ENCODE measurements at places on chromosomes 3 and 15. TPM values are rescaled to one million over a fixed set of nuclear protein-coding genes. Genes with fewer than 3 reads are reported as not detected.

The GREM1 gene
- 0.07 TPM for total RNA-seq

The SYNPR gene
- not detected for total RNA-seq

The COLQ gene
- 0.25 TPM for total RNA-seq

The CLSTN2 gene
- total RNA-seq = 0.07 TPM

The GATM gene
- total RNA-seq = 0.46 TPM

The C2CD4B gene
- 9.2 TPM for total RNA-seq

The KNG1 gene
- not detected for total RNA-seq

The ZBTB20 gene
- 8.8 TPM for total RNA-seq

The NOX5 gene
- total RNA-seq = under 0.01 TPM

The IL20RB gene
- 0.42 TPM for total RNA-seq

The CORO2B gene
- 3.4 TPM for total RNA-seq

The SHC4 gene
- total RNA-seq = 0.18 TPM

The TPRG1 gene
- total RNA-seq = 0.13 TPM

DNA sequence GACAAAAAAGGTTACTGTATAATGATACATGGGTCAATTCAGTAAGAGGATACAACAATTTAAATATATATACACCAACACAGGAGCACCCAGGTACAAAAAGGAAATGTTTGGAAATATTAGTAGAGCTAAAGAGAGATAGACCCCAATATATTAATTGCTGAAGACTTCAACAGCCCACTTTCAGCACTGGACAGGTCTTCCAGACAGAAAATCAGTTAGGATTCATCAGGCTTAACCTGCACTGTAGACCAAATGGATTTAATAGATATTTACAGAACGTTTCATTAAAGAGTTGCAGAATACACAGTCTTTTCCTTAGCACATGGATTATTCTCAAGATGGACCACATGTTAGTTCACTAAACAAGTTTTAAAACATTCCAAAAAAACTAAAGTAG is 845.9 kb upstream of the GBE1 start:
- DNase-seq = no peak

GRCh38 chr3:130462089-130462488 is 54.9 kb upstream of the COL6A6 start:
- no peak for DNase-seq

DNA sequence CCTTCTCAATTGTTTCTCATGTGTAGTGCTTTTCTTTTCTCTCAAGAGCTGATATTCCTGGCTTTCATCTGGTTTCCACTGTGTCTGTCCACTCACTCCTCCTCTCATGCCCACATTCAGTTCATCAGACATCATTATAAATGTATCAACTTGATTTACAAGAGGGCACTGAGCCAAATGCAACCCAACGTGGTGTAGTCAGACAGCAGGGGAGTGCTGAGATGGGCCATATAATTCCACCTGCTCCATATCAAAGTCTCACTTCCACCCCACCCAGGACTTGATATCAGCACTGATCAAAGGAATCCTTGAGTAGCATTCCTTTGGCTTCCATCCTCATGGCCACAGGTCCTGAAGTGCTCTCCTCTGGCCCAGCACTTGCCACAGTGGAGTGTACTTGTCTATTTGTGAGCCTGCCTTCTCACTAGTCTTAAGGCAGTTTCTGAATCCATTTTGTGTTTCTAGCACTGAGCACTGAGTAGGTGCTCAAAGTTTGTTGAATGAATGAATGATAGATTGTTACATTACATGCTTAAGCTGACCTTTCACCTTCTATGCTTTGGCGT is 252.8 kb downstream of the CLSTN2 start:
- no peak for DNase-seq

DNA sequence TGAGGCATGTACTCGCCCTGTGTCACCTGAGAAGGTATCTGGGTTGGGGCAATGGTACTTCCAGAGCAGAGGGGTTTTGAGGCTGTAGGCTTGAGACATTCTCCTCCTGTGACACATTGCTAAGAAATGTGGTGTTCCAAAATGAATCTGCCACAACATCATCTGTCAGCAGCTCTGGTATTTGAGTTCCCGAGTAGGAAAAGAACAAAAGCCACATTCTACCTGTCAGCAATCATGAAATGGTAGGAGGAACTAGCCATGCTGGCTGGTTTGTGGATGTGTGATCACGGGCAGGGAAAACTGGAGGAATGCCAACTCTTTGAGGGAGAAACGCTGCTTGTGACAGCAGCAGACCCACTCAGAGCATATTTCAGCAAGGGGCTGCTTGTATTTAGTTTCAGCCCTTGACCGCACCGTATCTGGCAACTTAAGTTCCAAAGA is 579.4 kb upstream of the TBL1XR1 start:
- DNase-seq = no peak

GRCh38 chr3:114216186-114216970 is 21.0 kb downstream of the ZNF80 start:
- DNase-seq = no peak

- no peak for DNase-seq
These were observed 107.9 kb upstream of the ARL6 start for GRCh38 chr3:97656638-97657037.

- DNase-seq = no peak
These were observed 74.7 kb upstream of the ATP10A start for GRCh38 chr15:25937796-25938195.

GRCh38 chr3:185205865-185206264 is 48.0 kb downstream of the EHHADH start:
- no peak for DNase-seq

DNA sequence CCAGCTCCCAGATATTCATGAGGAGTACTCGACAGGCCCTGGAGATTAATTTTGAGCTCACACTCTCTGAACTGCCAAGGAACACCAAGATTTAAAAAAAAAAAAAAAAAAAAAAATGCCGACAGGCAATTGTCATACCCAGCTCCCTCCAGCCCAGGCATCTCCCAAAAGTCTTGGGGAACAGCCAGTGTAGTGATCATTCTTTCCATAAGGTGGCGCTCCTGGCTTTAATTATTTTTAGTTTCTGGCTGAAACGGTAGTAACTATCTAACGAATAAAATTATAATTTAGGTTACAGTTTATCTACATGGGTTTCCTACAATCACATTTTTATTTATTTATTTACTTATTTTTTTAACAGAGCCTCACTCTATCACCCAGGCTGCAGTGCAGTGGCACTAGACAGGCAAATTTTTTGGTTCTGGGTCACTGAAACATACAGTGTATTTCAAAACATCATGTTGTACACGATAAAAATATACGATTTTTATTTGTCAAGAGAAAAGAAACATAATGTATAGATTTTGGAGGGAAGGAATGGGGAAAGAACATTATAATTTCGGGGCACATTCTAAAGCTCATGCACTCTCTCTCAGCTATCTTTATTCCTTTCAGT is 157.3 kb downstream of the ADAMTS9 start:
- no peak for DNase-seq

DNA sequence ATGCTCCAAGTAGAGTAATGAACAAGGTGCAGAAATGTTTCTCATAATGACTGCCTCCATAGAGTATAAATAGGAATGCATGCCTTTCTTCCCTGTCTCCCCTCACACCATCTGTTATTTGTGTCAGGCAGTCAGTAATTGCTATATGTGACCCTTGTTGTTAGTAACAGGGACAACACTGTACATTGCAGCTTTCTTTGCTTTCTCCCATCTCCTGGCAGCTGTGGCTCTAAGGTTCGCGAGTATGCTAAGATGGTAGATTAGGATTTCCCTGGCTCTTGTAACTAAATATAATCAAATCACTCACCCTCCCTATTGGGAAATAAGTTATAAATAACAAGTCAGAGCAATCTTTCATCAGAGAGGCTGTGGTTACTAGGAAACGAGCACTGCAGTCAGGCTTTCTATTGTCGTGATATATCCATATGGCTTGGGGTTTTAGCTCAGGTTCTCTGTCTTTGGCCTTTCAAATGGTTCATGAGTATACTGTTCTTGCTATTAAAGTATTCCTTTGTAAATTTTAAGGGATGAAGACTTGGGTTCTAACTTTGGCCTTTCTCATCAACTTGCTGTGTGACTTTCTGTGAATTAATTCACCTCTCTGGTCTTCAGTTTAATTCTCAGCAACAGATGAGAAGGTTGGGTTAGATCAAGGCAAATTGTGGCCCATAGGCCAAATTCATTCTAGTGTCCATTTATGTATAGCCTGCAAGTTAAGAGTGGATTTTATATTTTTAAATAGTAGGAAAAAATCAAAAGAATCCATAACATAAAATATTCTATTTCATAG is 8.1 kb upstream of the MINDY4B start:
- no peak for DNase-seq

GRCh38 chr3:171415070-171415469 is 45.1 kb downstream of the TNIK start:
- DNase-seq = no peak

GRCh38 chr15:98647026-98647773 is 1.1 kb upstream of the IGF1R start:
- no peak for DNase-seq

GRCh38 chr3:6508410-6508759 is 352.5 kb upstream of the GRM7 start:
- no peak for DNase-seq

DNA sequence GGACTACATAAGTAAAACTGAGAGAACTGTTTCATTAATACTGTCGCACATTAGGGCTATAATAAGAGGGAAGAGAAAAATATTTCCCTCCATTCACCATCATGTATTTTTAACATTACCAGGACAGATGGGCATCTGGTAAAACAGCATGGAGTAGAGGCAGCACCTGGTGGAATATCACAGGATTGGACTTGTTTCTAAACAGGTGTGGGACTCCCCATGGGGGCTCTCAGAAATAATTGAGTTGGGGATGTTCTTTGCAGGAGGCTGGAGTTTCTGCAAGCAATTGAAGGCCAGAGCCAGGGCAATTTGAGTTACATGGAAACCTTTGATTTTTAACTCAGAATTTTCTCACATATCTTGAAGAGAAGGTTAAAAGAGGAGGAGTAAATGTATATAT is 8.4 kb upstream of the MINDY2 start:
- DNase-seq = no peak

- DNase-seq = peak; percentile 60
These were observed 243.5 kb downstream of the NFKBIZ start for GRCh38 chr3:102092617-102093466.

- DNase-seq = no peak
These were observed 460 bp upstream of the ZMAT3 start for GRCh38 chr3:179072100-179072438.

DNA sequence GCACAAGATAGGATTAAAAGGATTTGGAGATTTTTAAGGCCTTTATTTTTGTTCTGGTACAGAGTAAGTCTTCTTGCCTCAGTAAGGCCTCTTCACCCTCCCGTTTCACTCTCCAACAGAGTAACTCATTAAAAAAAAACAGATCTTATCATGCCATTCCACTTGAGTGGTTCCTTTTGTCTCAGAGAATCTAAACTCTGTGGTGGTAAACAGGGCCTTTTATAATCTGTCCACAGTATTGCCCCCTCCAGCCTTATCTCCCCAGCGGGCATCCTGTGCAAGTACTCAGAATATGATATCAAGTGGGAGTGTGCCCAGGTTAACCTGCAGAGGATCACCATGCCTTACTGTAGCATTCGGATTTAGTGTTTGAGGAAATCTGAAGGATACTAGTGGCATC is 20.3 kb upstream of the ATOSA start:
- DNase-seq = no peak

GRCh38 chr3:179410331-179410730 is 40.9 kb downstream of the GNB4 start:
- no peak for DNase-seq

- DNase-seq = no peak
These were observed 40.1 kb downstream of the SETMAR start for GRCh38 chr3:4343258-4343657.

DNA sequence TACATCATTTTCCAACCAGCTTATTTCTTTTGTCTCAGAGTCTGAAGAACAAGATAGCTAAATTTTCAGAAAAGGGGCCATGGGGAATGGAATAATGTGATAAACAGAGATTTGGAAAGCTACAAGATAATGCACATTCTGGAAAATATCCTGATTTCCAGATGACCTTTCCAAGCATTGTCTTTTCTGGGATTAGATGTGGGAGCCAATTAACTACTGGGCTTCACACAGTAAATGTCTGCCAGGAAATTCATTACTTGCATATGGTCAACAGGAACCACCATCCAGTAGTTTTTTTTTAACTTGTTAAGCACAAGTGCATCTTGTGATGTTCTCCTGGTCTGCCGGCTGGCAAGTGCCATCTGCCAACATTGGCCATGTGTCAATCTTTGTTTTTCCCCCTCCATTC is 131.1 kb upstream of the BFSP2 start:
- DNase-seq = no peak

DNA sequence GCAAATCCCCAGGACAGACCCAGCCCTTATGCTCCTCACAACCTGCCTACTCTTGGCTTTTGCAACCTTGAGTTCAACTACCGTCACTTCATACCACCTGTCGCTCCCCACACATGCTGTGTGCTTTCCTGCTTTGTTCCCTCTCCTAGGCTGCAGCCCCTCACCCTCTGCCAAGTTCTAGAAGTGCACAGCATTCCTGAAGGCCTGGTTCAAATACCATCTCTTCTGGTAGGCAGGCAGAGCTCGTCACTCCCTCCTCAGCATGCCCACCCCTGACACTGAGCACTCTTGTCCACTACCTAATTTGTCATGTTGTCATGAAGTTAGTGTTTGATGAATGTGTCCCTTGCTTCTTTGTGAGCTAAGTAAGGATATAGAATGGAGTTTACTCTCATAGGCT is 129.6 kb downstream of the SEMA6D start:
- DNase-seq = no peak

GRCh38 chr3:29167180-29167579 is 113.7 kb upstream of the RBMS3 start:
- no peak for DNase-seq

- no peak for DNase-seq
These were observed 98.8 kb upstream of the HACD2 start for GRCh38 chr3:123683505-123684154.

GRCh38 chr15:80893777-80894176 is 95.8 kb downstream of the MESD start:
- no peak for DNase-seq

DNA sequence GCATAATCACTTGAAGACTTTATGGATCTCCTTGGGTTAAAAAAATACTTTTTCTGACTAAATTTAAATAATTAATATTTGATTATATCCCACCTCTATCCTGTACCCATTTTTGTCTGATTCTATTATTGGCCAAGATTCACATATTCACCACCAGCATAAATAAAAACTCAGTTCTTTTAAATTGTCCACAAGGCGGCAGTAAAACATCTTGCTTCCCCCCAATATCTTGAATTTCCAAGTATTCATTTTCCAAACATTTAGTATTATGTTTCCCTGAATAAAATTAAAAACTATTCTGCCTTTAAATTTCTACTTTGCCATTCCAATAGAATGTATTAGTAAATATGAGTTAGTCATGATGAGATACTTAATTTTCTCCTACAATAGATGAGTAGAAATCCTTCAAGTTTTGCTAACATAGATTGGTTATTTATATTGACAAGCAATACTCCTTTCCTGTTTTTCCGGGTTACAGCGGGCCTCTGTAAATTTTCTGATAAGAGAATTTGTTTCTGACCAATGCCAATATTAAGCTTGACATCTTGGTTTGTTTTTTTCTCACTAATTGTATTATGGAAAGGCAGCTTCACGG is 218.7 kb upstream of the MDFIC2 start:
- peak; percentile 10 for DNase-seq

GRCh38 chr3:1228289-1228688 is 135.5 kb downstream of the CNTN6 start:
- no peak for DNase-seq

All from pulmonary artery endothelial cell (primary cell).